T-cell (primary cell): ENCODE measurements at places on chromosomes 11 and 22.

- DNase-seq = no peak
These were observed 26.0 kb upstream of the GGTLC2 start for GRCh38 chr22:22618448-22618847.

DNA sequence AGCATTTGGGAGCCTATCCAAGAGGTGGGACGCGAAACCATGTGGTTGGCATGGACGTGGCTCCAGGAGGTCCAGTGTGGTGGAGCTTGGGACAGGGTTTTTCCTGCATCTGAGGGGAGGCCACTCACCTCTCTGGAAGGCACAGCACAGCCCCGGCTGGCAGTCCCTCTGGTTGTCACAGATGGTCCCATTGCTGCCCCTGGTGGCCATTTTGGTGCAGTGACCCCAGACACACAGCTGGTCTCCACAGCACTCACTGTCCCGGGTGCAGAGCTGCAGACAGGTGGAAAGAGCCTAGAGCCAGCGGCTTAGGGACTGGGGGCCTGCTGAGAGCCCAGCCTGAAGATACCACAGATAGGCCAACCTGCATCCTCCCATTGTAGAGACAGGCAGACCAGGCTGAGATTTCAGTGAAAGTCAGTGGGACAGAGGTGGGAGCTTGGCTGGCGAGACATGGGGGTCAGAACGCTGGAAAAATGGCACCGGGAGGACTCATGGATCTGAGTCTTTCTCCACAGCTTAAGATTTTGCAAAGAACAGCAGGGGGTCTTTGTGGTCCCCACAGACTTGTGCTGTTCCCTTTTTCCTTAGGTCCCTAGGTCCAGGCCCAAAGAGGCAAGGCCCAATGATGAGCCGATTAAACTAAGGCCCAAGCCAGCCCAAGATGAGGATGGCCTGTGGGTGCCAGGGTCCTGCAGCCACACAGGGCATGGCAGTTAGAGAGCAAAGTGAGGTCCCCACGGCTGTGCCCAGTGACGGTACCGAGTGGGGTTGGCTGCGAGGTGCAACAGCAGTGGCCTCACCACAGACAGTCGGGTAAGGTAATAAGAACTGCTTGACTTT is 41.4 kb downstream of the DKK3 start:
- peak; percentile 52 for DNase-seq

GRCh38 chr11:62044639-62045121 is 77.2 kb upstream of the FTH1 start:
- DNase-seq = no peak

DNA sequence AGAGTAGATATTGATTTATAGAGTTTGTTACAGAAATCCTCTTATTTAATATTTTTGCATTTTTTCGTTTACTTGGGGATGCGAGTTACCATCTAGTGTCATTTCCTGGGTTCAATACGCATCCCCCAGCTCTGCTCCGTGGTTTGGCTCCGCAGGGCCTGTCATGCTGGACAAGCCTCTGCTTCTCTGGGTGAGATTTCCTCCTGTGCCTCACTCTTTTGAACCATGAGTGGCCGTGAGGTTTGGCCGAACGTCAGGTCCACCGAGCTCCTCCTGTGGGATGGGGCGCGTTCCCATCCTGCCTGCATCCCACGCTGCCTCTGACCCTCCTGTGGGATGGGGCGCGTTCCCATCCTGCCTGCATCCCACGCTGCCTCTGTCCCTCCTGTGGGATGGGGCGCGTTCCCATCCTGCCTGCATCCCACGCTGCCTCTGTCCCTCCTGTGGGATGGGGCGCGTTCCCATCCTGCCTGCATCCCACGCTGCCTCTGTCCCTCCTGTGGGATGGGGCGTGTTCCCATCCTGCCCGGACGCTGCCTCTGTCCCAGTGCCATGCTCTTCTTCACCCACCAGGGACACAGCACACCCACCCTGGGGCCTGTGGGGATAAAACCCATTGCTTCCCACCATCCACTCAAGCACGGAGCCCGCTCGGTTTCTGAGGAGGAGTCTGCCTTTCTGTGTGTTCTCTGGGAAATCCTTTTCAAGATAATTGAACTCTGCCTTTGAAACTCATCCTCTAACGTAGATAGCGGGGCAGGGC is 506.8 kb downstream of the BRD1 start:
- no peak for DNase-seq

GRCh38 chr11:36296884-36297543 is 926 bp downstream of the PRR5L start:
- DNase-seq = no peak

GRCh38 chr11:79437981-79438630 is 2.7 kb downstream of the TENM4 start:
- no peak for DNase-seq

- DNase-seq = no peak
These were observed 35.8 kb downstream of the ARHGAP1 start for GRCh38 chr11:46664612-46665011.

GRCh38 chr22:48797731-48798130 is 1029.9 kb downstream of the BRD1 start:
- no peak for DNase-seq

DNA sequence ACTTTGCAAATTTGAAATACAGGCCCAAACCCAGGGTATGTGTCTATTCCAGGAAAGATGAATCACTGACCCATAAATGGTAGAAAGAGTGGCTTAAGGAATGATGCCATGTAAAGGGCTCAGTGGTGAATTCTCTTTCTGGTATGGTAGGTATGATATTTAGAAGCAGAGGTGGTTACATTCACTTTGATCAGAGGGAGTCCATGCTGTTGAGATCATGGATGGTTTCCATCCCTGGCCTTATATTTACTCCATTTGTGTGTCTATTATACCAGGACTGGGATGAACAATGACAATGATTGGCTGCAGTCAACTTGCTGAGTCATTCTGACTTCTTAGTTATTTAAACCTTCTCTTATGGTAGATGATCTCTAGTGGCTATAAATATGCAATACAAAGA is 419.8 kb upstream of the LRRC4C start:
- no peak for DNase-seq

DNA sequence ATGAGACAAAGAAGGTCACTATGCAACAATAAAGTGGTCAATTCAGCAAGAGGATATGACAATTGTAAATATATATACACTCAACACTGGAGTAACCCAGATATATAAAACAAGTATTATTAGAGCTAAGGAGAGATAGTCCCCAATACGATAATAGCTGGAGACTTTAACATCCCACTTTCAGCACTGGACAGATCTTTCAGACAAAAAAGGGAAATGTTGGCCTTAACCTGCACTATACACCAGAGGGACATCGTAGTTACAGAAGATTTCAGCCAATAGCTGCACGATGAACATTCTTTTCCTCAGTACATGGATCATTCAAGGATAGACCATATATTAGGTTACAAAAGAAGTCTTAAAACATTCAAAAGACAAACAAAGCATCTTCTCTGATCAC is 29.9 kb downstream of the PIWIL3 start:
- no peak for DNase-seq
